Fibroblast of villous mesenchyme (primary cell): ENCODE measurements at places on chromosomes 11 and 22. TPM values are rescaled to one million over a fixed set of nuclear protein-coding genes. Genes with fewer than 3 reads are reported as not detected.

Gene PDE2A
- total RNA-seq = under 0.01 TPM in 2 replicates

Gene ELFN2
- total RNA-seq = under 0.01 and 0.32 TPM in 2 replicates

Gene SLC5A12
- 0.43 and 1.3 TPM in 2 replicates for total RNA-seq

DNA sequence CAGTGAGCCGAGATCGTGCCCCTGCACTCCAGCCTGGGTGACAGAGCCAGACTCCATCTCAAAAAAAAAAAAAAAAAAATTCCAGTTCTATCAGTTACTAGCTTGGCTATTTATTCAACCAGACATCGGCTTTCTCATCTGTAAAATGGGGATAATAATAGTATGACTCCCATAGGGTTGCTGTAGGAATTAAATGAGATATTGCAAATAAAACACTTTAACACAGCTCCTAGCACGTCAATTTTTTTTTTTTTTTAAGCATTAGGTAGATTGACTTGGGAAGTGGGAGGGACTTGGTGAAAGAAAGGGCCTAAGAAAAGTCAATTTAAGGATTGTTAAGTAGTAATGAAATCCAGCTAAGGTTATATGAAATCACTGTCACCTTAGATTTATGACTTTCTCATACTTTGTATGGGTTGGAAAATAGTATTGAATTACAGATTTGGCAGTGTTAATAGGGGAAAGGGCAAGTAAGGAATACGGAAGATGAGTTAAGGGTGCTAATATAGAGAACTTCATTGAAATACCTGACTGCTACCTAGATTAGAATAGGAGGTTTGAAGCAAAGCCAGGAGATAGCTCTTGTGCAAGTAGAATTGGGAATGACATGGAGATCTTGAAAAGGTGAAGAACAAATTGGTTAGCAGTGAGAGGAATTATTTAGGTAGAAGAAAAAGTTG lies 28.8 kb downstream of the BIRC2 start:
- no peak for DNase-seq

DNA sequence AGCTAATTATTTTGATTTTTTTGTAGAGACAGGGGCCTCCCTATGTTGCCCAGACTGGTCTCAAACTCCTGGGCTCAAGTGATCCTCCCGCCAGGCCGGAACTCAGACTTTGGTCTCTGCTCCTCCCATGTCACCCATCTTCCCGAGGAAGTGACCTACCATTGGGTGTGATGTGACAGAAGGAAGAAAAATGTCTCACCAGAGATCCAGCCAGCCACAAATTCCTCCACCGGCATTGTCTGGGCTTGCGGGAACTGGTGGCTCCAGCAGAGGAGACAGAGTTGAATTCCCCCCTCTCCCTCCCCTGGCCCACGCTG lies 772 bp downstream of the SLC25A45 start:
- no peak for DNase-seq

GRCh38 chr11:12602421-12602820 lies 71.8 kb upstream of the TEAD1 start:
- peak; percentile 43 for DNase-seq

- no peak for DNase-seq
These were observed 291.8 kb downstream of the AASDHPPT start for GRCh38 chr11:106369224-106369623.

DNA sequence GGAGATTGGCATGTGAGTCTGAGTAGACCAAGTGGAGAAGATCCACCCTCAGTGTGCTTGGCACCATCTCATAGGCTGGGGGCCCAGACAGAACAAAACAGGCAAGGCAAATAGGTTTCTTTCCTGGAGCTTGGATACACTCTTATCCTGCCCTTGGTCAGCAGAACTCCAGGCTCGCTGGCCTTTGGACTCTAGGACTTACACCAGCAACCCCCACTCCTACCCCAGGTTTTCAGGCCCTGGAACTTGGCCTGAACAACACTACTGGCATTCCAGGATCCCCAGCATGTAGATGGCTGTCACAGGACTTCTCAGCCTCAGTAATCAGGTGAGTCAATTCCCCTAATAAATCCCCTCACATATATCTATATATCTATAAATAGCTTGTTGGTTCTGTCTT lies 637.7 kb downstream of the OPCML start:
- DNase-seq = no peak

DNA sequence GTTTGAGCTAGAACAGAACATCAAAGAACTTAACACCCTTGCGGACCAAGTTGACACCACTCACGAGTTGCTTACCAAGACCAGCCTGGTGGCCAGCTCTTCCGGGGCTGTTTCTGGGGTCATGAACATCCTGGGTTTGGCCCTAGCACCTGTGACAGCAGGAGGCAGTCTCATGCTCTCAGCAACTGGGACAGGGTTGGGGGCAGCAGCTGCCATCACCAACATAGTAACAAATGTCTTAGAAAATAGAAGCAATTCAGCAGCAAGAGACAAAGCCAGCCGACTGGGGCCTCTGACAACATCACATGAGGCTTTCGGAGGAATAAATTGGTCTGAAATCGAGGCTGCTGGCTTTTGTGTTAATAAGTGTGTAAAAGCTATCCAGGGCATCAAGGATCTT lies 8.7 kb downstream of the APOL5 start:
- no peak for DNase-seq
